Activated CD8-positive, alpha-beta memory T cell treated with anti-CD3 and anti-CD28 coated beads, Interleukin-2, amount 10 ng/mL, durations not matched to agents 7 days and 5 days (primary cell): ENCODE measurements at places on chromosomes 7 and 10. TPM values are rescaled to one million over a fixed set of nuclear protein-coding genes. Genes with fewer than 3 reads are reported as not detected.

The CYP26C1 gene
- 0.05 TPM for total RNA-seq

The TNS3 gene
- total RNA-seq = 2.6 TPM

The HOXA7 gene
- total RNA-seq = not detected

The NEUROG3 gene
- total RNA-seq = not detected

The COBL gene
- not detected for total RNA-seq

The TRIM50 gene
- not detected for total RNA-seq

The KIAA1549 gene
- total RNA-seq = 1.1 TPM

The RBP4 gene
- not detected for total RNA-seq

The ELN gene
- total RNA-seq = not detected

The LRRC17 gene
- total RNA-seq = not detected

The FAM204A gene
- total RNA-seq = 59.7 TPM

The CYP2C8 gene
- total RNA-seq = not detected

The EMX2 gene
- total RNA-seq = not detected

The PARG gene
- total RNA-seq = 31.6 TPM

The FRAT2 gene
- 11.4 TPM for total RNA-seq

The FBXL13 gene
- not detected for total RNA-seq

The IKZF1 gene
- 374 TPM for total RNA-seq

The GDF10 gene
- not detected for total RNA-seq

The SAMD9 gene
- 60.1 TPM for total RNA-seq

The CYP3A7 gene
- not detected for total RNA-seq

The CALHM1 gene
- total RNA-seq = 0.47 TPM

The LRMDA gene
- total RNA-seq = not detected

The ASB4 gene
- not detected for total RNA-seq

The FGF8 gene
- total RNA-seq = not detected

The NPSR1 gene
- total RNA-seq = not detected

The PRLHR gene
- not detected for total RNA-seq

The PAPOLB gene
- 0.06 TPM for total RNA-seq

The ZNRF2 gene
- total RNA-seq = 21.3 TPM

The OR9A4 gene
- not detected for total RNA-seq

The TWNK gene
- 18.7 TPM for total RNA-seq

The SFTPA1 gene
- not detected for total RNA-seq

The MBL2 gene
- not detected for total RNA-seq

The ZNF365 gene
- total RNA-seq = not detected

The SUGCT gene
- 0.61 TPM for total RNA-seq

The SERPINE1 gene
- total RNA-seq = 1.2 TPM

The NRCAM gene
- 0.35 TPM for total RNA-seq

The CTAGE4 gene
- 1.8 TPM for total RNA-seq

The RELN gene
- not detected for total RNA-seq

The GPR15LG gene
- not detected for total RNA-seq

The MGMT gene
- 17.0 TPM for total RNA-seq

The GNGT1 gene
- not detected for total RNA-seq

The CPA1 gene
- total RNA-seq = not detected

The CARD11 gene
- total RNA-seq = 136 TPM

The OR2A12 gene
- total RNA-seq = not detected

The HMX3 gene
- not detected for total RNA-seq

The INSYN2A gene
- total RNA-seq = not detected

The EPDR1 gene
- 1.1 TPM for total RNA-seq

The BICC1 gene
- 0.14 TPM for total RNA-seq

The SPDYE5 gene
- not detected for total RNA-seq

The TWIST1 gene
- total RNA-seq = 0.55 TPM

The PIP gene
- total RNA-seq = not detected

The GPNMB gene
- 0.41 TPM for total RNA-seq

The PILRB gene
- total RNA-seq = 67.8 TPM

The CACNB2 gene
- total RNA-seq = not detected

The EPO gene
- not detected for total RNA-seq

The PRSS37 gene
- not detected for total RNA-seq

The LIPM gene
- total RNA-seq = not detected

The FOXK1 gene
- total RNA-seq = 27.1 TPM
